DND-41 (cell line): ENCODE measurements at places on chromosomes 4 and X.

- DNase-seq: no peak
- H3K27me3 ChIP-seq: no peaks in the 10 kb centered on the region
- H3K27ac ChIP-seq: no peak overlapping the region
- H3K36me3 ChIP-seq: peaks cover 9% of the 10 kb centered on the region; the same call in 1 of the 2 replicates
- H3K4me1 ChIP-seq: no peaks in the 10 kb centered on the region
- H3K4me3 ChIP-seq: no peak overlapping the region
These were observed 27.6 kb downstream of the ZNF81 start for GRCh38 chrX:47864300-47864699.

DNA sequence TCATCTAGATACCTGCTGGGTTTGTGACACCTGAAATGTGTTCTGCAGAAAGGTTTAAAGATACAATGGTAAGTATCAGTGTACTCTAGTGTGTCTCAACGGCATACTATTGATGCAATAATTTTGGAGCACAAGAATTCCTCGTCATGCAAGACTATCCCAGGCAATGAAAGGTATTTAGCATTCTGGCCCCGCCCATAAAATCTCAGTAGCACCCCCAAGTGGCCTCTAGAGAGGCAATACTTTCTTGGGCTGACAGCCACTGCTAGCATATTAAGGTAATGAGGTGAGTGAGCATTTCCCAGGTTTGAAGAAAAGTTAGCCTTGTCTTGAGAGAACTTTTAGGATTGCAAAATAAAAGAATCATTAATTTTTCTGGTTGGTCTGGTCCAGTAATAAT, 24.0 kb downstream of the TAB3 start:
- peaks cover 25% of the 10 kb centered on the region for H3K36me3 ChIP-seq
- no peak for DNase-seq
- no peaks in the 10 kb centered on the region for H3K4me1 ChIP-seq
- H3K4me3 ChIP-seq: no peak overlapping the region

- no peak overlapping the region for H3K4me3 ChIP-seq
- no peaks in the 10 kb centered on the region for H3K4me1 ChIP-seq
- no peaks in the 10 kb centered on the region for H3K36me3 ChIP-seq
- H3K27ac ChIP-seq: no peak overlapping the region
- H3K27me3 ChIP-seq: no peaks in the 10 kb centered on the region
- DNase-seq: no peak
These were observed 118.5 kb upstream of the BMPR1B start for GRCh38 chr4:94639298-94639697.

DNA sequence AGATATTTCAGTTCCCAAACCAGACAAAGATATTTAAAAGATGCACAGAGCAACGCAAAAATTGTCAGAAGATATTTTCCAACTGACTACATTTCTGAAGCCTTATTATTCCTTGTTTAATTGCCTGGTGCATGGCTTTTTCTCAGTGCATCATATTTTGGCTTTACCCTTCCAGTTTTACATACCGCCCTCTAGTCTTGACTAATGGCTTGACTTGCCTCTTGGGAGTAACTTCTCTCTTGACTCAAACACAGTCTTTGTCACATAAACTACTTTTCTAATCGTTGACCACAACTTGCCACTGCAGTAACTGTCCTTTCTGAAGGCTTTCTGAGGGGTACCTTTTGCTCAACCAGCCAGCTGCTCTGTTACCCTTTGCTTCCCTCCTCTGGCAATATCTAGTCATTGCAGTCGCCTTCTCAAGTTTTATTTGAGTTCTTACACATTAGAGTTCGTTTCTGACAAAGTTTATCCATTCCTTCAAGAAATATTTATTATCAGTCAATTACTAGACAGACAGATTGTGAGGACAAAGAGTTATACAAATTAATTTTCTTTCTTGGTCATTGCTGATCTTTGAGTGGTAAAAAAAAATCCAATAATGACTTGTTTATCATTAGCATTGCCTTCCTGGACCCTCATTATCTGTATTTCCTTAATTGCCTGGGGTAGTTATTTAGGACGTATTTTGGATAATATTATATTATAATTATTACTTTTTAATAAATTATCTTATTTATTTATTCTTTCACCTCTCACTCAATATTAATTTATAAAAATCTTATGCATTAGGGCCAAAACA, 506.9 kb upstream of the PCDH10 start:
- no peaks in the 10 kb centered on the region for H3K36me3 ChIP-seq
- H3K27ac ChIP-seq: peak overlapping the region; percentile 59
- H3K4me1 ChIP-seq: peaks cover 17% of the 10 kb centered on the region
- H3K4me3 ChIP-seq: no peak overlapping the region
- H3K27me3 ChIP-seq: no peaks in the 10 kb centered on the region

- DNase-seq: no peak
- H3K27ac ChIP-seq: no peak overlapping the region
- H3K27me3 ChIP-seq: no peaks in the 10 kb centered on the region
- no peak overlapping the region for H3K4me3 ChIP-seq
- H3K36me3 ChIP-seq: no peaks in the 10 kb centered on the region
These were observed 38.2 kb upstream of the NAA11 start for GRCh38 chr4:79364061-79364460.
